ENCODE measurements at places on chromosomes 16 and 17. TPM values are rescaled to one million over a fixed set of nuclear protein-coding genes. Genes with fewer than 3 reads are reported as not detected.

C17orf107 gene
- total RNA-seq = 8.3 TPM

CENPN gene
- total RNA-seq = 8.6 TPM

IRX3 gene
- total RNA-seq = 2.1 TPM

SOX15 gene
- 41.7 TPM for total RNA-seq

BCL6B gene
- not detected for total RNA-seq

KRT39 gene
- total RNA-seq = not detected

PRPSAP1 gene
- 29.2 TPM for total RNA-seq

TBC1D3H gene
- not detected for total RNA-seq

TNFSF13 gene
- 3.7 TPM for total RNA-seq

CMTM2 gene
- not detected for total RNA-seq

GAN gene
- total RNA-seq = 23.4 TPM

KRT28 gene
- not detected for total RNA-seq

IQCK gene
- 1.3 TPM for total RNA-seq

All from bronchial epithelial cell (primary cell).